AG20443 (cell line): ENCODE measurements at places on chromosomes 4 and X.
A peak's percentile ranks its signal among the peaks of the same experiment; 100 is the strongest.

GRCh38 chr4:100929135-100929534, 411.3 kb upstream of the EMCN start:
- DNase-seq: no peak

DNA sequence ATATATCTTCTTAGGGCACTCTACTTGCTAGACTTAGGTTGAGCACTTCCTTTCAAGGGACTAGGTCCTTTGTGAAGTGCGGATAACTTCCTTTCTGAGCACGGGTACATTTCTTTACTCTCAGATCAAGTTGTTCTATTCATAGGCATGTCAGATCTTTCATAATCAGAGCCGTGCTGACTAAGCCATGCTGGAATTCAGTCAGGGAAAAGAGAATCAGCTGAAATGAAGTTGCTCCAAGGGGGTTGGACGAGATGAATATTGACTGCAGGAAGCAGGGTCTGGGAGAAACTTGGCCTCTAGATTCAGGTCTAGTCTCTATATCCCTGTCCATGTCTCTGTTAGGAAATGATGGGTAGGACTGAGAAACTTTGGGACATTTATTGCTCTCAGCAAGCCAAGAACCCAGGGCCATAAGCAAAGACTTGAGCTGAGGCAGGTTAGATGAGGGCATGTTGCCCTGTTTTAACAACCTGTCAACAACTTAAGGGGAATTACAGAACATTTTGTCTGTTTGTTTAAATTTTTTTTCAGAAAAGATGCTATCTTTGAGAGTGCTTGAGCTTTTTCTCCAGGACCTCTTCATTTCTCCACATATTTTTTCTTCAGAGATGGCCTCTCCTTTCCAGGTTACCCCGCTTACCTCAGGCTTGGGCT, 28.3 kb downstream of the AREG start:
- peak; percentile 58 for DNase-seq

- peak; percentile 63 for DNase-seq
Observed at GRCh38 chr4:73869130-73870055, at the start of gene CXCL1. Gene CXCL1 (plus strand): TSS chr4:73869393. CDS start chr4:73869471, 78 bp downstream.

- DNase-seq: no peak
Observed at GRCh38 chr4:182486881-182487280, 243.7 kb downstream of the TENM3 start.

DNA sequence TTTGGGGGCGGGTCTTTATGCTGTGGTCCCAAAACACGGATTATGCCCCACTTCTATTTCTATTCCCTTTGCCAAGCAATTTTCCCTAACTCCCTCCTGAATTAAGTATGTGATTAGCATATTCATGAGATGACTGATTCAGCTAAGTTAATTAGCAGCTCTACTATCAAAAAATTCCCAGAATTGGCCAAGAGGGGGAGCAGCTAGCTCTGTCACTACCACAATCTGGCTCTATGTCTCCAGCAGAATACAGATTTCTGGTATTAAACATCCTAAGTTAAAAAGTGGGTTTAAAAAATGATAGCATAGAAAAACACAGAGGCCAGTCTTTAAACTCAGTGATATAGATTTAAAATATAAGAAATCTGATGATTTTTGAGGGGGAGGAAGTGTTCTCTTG, 80.3 kb downstream of the GPC4 start:
- peak; percentile 38 for DNase-seq

- no peak for DNase-seq
Observed at GRCh38 chrX:37686369-37686995, 891 bp downstream of the XK start.

GRCh38 chr4:78032446-78032845, 24.7 kb upstream of the FRAS1 start:
- DNase-seq: no peak

- DNase-seq: peak; percentile 67
Observed at GRCh38 chr4:48570646-48571220, 80.7 kb downstream of the ZAR1 start.

GRCh38 chr4:6386091-6386490, 86.3 kb downstream of the PPP2R2C start:
- DNase-seq: no peak

DNA sequence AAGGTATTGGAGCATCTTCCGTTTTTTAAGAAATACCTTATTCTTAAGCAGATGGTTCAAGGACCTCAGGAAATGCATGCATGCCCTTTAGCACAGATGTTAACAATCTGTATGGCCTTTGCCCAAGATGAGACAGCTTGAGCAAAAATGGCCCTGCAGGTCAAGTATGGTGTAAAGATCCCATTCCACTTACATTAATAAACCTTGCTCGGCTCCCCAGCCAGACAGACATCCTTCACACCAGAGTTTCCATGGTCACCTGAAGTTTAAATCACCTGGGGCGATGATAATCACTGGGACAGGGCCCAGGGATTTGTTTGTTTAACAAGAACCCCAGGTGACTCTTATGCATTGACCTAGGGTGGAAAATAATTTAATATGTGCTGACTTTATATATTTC, 287.0 kb upstream of the NOCT start:
- no peak for DNase-seq

DNA sequence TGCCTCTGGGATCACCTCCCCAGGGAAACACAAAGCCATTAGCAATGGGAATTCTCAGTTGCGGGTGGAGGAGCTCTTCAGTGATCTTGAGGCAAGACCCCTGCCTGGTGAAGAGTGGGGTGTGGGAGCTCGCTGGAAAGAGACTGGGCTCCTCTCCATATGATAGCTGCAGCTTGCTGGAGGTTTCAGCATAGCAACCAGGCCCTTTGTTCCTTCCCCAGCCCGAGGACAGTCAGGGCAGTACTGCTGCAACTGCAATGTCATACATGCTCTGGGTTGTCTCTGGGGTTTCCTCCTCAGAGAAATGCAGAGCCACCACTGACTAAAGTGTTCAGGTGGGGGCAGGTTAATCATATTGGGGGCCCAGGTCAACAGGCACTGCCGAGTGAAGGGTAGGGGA, 81.3 kb downstream of the ARHGAP24 start:
- no peak for DNase-seq

GRCh38 chr4:140693562-140693961, 62.6 kb downstream of the TBC1D9 start:
- DNase-seq: no peak

DNA sequence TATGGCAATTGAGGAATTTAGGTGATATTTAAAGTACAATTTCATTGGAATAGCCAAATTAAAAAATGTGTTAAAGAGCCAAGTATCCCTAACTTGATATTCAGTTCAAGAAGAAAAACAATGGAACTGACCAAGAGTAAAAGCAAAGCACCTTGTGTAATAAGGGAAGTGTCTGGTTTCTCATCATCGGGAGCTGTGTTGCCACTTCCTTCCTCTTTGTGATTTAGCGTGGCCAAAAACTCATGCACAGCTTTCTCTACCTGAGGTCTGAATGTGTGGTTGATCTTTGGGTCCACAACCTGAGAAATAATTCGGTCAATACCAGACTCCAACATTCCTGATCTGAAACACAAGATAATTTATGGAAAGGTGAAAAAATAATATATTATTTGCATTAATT, 12.4 kb downstream of the BOD1L1 start:
- no peak for DNase-seq

- no peak for DNase-seq
Observed at GRCh38 chr4:76639288-76639687, 204.3 kb downstream of the SHROOM3 start.

- peak; percentile 73 for DNase-seq
Observed at GRCh38 chrX:17788439-17788838, 51.1 kb downstream of the SCML1 start.

DNA sequence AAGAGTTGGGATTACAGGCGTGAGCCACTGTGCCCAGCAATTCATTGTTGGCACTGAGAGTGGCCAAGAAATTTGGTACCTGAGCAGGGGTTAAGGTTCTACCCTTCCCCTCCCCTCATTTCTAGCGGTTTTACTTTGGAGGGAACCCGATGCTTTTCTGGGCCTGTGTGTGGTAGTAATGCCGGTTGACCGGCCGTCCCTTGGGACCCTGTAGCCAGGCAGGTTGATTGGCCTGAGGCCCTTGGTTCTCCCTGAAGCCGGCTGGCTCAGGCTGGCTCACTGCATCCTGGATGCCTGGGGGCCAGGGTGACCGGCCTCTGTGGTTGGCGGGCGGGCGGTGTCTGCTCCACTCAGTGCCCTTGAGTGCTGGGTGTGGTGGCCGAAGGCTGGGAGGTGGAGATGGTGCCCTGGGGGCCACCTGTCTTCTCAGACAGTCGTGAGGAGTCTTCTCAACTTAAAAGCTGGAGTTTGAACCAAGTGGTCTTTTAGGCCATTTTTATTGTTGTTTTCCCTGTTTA, 45.6 kb downstream of the RGS12 start:
- DNase-seq: no peak

GRCh38 chr4:64588507-64588906, 179.3 kb upstream of the TECRL start:
- DNase-seq: no peak

DNA sequence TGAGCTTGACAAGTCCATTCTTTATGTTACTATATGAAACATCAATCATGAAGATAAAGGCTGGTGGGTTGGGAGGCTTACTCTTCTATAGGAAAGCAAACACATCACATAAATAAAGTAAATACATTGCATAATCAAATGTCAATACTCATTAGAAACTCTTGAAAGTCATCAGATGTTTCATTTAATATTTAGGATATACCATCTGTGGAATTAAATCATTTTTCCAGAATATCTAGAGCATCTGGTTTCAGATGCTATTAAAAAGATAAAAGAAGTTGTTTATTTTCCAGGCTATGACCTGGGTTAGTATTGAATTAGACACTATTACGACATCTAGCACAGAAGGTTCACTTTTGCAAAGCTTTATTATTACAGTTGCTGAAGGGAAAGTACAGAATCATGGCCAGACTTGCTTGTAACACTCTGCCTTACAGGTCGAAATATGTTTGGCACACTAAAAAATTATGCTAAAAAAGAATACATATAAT, 72.6 kb downstream of the METTL14 start:
- no peak for DNase-seq

- DNase-seq: no peak
Observed at GRCh38 chr4:99207069-99207743, 11.8 kb downstream of the ADH6 start.

GRCh38 chr4:38235354-38235753, 275.2 kb downstream of the PTTG2 start:
- DNase-seq: no peak

DNA sequence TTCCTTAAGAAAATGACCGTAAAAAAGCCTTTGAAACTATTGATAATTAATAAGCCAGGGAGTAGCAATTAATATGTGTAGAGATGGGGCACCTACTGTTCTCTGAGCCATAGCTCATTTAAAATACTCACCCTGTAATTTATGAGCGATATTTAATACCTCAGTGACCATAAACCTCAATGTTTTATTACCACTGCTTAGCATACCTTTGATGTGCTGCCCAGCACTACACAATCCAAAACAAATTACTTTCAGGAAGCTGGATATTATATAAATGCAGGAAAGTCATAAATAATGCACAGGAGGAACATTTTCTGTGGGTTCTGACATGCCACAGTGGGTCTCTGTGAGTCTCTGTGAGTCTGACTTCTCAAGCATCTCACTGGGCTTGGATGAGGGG, 166.1 kb upstream of the RPL34 start:
- DNase-seq: no peak

GRCh38 chr4:28227764-28228163, 1367.1 kb downstream of the STIM2 start:
- DNase-seq: no peak
